Stimulated activated effector memory CD8-positive, alpha-beta T cell treated with anti-CD3 and anti-CD28 coated beads, Interleukin-12 subunit alpha, Interleukin-12 subunit beta, amount 100 ng/mL, for 72 hours (primary cell): ENCODE measurements at places on chromosomes 16 and 17.

GRCh38 chr17:38463451-38463858 lies 35.2 kb downstream of the ARHGAP23 start:
- no peak for DNase-seq

DNA sequence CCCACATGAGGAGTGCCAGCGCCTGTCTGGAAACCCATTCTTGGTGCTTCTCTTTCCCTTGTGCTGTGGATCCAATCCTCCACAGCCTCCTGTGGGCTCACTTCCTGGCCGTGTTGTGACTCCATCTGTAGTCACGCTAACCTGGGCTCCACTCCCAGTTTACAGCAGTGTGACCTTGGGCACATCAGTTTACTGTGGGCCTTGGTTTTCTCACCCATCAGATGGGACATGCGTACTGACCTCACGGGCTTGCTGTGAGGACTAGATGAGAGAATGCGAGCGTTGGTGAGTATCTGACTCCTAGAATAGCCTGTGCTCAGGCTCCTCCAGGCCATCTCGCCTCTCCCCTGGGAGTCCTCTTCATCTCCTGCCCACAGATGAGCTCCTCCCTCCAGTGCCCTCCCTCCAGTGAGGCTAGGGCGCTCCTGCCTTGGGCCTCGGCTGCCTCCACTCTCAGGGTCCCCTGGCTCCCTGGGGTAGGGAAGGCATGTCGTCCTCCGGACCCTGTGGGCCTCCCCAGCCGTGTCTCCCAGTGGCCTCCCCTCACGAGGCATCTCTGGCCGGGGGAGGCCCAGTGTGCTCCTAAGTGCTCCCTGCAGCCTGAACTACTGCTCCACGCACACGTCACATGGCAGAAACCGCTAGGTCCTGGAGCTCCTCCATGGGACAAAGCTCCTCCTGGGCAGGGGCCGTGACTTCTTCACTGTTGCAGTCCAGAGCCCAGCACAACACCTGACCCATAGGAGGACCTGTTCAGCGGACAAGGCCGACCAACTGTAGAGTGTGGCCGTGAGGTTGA lies 5.2 kb upstream of the FOXJ1 start:
- DNase-seq: no peak

- no peak for DNase-seq
Measured at GRCh38 chr16:23877107-23878070, 41.6 kb downstream of the PRKCB start.

DNA sequence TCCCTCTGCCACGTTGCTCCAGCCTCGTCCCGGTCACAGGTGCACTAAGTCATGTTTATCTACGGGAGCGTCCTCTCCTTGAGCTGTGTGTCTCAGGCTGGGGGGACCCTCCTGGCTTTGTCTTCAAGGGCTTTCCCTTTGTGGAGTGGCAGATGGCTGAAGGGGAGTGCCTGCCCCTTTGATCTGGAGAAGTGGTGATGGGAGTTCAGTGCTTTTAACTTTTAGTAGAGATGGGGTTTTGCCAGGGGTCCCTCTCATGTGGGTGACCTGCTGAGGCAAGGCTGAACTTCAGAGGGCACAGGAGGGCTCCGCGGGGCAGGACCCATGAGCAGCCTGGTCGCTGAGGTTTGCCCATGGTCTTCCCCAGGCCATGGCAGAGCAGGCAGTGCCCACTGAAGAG lies 73.1 kb upstream of the CDC42EP4 start:
- no peak for DNase-seq

DNA sequence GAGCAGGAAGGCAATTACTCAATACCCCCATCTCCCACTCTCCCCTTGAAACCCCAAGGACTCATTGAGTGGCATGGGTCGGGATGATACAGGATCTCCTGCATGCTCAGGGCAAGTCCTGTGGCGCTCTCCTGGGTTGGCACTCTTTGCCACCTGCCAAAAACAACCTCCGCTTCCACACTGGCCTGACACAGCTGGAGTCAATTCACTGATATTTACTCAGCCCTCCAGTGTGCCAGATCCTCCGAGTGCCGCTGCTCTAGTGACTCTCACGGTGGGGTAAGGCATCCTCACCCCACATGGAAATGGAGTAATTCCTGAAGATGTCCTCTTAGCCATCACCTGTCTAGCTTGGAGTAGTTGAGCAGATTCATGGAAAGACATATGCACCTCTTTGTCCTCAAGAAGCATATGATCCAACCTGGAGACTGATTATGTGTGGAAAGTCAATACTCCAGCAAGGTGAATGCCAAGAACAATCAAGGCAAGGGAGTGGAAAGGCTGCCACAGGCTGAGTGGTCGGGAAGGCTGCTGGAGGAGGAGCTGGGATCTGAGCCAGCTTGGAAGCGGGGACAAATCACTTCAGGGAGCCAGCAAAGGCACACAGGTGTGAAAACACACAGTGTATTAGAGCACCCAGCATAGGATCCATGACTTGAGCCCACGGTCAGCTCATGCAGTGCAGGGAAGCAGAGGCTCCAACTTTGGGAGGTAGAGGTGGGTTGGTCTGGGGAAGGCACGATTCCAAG lies 12.6 kb upstream of the GOSR2 start:
- DNase-seq: no peak

DNA sequence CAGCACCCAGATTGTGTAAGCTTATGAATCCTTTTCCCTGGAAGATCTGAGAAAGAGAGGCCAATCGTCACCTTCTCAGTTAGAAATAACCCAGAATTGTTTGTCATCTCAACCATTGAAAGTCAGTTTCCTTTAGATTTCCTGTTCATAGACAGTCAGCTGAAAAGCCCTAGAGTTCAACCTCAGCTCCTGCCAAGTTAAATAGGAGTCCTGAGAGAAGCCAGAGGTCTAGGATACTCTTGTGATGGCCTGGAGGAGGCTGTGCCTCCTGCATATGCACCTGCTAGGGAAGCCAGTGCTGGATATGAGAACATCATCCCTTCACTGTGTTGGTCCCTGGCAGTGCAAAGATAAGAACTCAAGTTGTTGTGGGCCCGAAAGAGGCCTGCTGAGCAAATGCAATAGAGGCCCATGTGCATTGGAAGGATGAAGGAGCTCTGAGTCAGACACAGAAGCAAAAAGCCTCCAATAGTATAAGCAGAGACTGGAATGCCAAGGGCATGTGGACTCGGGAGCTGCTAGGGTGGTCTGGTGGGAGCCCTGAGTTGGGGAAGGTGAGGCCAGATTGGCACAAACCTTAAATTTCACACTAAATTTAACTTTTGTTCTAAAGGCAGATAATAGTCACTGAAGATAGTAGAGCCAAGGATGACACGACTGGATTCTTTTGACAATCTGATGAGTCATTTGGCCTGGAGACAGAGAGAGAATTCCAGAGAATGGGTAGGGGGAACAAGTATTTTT lies 520.9 kb upstream of the CDH5 start:
- no peak for DNase-seq

DNA sequence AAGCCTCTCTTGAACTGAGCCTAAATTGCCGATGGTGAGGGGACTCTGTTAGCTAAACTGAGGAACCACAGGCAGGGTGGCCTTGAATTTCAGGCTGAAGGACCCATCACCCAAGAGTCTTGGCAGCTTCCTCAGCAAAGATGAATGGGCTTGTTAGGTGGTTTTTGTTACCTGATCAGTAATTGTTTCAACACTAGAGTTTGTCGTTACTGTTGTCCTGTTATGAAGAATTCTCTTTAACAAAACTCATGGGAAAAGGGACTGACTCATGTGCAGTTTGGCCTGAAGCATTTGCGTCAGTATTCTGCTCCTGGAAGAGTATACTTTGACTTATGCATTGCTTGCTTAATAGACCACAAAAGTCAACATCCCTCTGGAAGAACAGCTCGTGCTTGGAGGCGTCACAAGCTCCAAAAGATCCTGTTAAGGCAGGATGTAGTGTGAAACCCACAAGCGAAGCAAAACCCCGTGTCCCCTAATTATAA lies 206.0 kb downstream of the IRX3 start:
- DNase-seq: no peak

DNA sequence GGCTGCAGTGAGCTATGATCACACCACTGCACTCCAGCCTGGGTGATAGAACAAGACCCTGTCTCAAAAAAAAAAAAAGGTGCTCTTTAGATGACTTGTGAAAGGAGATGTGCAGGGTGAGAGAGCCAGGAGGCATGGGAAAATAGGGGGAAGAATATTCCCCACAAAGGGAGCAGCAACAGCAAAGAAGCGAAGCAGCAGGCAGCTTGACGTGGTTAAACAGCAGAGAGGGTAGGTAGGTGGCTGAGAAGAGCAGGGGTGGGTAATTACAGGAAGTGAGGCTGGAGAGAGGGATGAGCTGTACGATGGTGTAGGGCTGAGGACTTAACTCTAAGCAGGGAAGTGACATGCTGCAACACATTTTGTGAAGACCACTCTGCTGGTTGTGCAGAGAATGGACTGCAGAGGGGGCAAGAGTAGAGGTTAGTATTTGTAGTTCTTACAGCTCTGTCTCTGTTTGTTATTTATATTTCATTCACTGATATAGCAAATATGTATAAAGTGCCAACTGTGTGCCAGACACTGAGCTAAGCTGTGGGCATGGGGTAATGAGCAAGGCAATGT lies 1.6 kb downstream of the HEATR3 start:
- no peak for DNase-seq

DNA sequence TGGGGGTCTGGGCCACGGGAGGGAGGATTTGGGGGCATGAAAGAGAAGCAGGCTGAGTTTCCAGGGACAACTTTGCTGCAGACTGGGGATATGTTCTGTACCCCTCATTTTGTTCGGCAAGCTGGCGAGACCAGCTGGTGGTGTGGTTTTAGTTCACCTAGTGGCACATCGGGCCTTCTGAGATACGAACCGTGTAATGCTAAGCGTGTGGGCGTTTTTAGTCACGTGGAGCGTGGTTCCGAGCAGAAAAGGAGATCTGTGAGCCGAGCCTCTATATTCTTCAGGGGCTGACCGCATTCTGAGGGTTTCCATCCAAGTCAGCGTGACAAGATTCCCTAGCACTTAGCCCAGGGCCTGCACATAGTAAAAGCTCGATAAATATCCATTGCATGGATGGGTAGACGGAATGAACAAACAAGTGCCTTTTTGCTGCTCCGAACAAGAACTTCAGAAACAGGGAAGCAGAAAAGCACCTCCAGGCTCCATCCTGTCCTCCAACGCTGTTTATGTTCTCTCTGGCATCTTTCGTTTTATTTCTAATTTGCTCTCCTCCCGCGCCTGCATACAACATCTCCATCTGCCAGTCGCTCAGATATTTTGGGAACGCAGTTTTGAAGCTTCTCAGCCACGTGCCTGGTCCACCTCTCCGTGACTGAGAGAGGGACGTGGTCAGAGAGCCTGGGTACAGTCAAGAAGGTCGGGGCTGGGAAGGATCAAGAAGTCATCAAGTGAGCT lies 5.8 kb downstream of the SYT17 start:
- DNase-seq: no peak

GRCh38 chr16:68046106-68046505 lies 23.0 kb downstream of the DUS2 start:
- no peak for DNase-seq

GRCh38 chr16:85424260-85425073 lies 188.7 kb upstream of the GSE1 start:
- DNase-seq: no peak

DNA sequence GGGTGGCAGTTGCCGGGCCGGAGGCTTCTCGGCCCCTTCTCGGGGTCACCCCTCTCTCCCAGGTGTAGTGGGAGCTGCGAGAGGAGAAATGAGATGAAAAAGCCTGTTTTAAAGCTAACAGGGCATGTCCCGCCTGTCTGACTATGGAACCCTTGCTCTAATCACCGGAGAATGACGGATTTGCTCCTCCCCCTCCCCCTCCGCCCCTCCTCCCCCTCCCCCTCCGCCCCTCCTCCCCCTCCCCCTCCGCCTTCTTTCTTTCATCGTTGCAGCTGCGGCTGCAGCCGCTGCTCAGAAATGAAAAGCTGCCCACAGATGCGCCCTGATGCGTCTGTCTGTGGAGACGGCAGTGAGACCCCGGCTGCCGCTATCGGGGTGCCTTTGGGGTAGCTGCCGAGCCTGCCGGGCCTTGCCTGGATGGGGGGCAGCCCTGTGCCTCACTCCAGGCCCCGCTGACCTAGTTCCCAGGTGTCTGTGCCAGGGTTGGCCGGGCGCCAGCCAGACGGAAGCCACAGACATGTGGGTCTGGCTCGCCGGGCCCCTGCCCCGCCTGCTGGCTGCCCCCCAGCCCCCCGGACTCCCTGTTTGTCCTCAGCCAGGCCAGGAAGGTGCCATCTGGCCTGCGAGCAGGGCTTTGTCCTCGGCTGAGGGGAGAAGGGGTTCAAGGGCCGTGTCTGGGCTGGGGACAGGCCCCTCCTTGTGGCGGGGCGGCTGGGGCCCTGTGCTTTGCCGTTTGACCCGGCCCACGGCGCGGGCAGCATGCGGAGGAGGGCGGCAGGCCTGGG lies 37.7 kb downstream of the GINS2 start:
- no peak for DNase-seq

DNA sequence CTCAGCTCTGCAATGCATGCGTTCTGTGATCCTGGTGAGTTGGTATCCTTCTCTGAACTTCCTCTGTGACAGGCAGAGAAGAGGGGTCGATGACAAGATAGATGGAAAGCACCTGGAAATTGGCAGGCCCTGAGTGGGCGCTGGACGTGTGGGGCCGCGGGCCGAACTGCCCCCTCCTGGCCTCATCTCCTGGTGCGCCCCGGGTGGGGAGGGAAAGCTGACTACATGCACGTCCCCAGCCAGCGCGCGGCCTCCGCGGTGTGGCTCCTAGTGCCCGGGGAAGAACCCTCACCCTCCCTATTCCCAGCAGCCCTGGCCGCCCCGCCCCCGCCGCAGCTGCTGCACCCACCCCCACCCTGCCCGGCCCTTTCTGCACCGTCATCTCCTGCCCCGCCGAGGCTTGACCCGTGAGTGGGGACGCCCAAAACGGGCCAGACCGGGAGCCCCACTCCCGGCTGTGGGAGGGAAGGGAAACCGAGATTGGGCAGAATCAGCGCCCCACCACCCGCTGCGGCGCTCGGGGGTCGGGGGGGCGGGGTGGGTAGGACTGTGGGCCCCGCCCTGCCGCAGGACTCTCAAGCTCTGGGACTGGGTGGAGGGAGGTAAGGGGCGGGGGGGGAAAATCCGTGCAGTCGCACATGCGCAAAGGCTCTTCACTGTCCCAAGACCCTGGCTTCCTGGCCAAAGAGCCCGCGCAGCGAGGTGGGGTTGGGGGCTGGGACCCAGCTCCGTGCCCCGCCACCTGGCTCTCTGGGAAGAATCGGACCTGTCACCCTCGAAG lies at the start of gene NOL3:
Gene NOL3 (plus strand): TSS at position 371 of the 781 bp plus-strand sequence.
- DNase-seq: peak; percentile 74

DNA sequence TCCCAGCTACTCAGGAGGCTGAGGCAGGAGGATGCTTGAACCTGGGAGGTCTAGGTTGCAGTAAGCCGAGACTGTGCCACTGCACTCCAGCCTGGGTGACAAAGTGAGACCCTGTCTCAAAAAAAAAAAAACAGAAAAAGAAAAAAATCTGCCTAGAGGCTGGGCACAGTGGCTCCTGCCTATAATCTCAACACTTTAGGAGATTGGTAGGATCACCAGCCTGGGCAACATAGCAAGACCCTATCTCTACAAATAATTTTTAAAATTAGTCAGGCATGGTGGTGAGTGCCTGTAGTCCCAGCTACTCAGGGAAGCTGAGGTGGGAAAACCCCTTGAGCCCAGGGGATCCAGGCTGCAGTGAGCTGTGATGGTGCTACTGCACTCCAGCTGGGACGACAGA lies 17.7 kb downstream of the CUEDC1 start:
- no peak for DNase-seq
